Gastrocnemius medialis (tissue), 4 donors: ENCODE measurements at places on chromosomes 3 and 15. TPM values are rescaled to one million over a fixed set of nuclear protein-coding genes. Genes with fewer than 3 reads are reported as not detected.
A peak's percentile ranks its signal among the peaks of the same experiment; 100 is the strongest.

DNA sequence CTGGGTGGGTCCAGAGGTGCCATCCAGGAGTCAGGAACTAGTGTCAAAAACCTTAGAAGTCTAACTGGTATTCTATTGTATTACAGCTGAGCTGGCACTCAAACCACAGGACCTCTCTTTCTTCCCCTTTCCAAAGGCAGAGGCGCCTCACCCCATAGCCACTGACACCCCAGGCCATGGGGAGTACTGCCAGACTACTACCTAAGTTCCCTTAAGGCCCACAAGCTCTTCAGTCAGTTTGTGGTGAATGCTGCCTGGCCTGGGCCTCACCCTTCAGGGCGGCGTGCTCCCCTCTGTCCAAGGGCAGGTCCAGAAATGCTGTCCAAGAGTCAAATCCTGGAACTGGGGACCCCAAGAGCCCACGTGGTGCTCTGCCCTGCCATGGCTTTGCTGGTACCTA lies 43.0 kb upstream of the FGF7 start:
- DNase-seq, result no peak

DNA sequence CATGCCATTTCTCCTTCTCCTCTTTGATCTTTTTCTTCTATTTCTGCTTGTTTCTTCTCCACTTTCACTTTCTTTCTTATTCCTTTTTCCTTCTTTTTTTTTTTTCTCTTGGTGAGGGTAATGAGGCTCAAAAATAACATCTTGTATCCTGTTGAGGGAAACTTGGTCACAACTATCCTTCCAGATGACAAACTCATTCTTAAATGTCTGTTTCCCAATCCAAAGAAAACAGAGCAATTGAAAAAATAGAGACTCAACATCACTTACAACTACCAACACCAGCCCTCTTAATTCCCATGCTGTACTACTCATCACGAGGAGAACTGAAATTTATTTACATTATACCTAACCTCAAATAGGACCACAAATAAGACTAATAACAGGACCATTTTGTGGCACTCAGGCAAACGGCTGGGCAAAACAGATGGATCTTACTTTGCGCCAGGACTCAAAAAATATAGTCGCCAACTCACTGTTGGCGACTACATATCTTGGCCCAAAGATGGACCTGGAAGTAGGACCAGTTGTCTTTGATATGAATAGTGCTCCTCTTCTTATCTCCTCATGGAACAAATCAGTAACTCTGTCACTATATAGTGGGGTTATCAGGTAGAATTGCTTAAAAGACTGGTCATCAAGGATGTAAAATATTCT lies 343.9 kb downstream of the ZBTB20 start:
- no peak for DNase-seq

DNA sequence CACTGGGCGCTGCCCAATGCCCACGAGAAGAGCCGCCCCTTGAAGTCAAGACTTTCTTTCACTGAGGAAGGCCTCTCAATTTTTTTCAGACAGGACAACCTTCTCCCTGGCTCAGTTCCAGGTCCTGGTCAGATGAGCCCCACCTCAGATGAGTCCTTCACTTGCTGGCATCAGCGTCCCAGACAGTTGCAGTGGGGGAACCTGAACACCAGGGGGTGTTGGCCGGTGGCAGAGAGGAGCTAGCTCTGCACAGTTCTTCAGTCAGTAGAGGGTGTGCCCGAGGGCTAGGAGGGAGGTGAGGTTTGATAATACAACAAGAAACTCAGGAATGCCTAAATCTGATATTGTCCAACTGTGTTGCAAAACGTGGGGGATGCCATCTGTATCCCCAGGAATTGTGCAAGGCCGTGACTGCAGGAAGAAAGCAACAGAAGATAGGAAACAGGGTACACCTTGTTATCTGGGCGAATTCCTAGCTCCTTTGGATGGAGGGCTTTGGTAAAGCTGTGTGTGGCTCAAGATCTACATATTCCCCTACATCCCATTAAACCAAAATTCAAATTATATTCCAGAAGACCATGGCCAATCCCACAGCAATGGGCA lies 34.3 kb downstream of the CCR3 start:
- no peak for DNase-seq

DNA sequence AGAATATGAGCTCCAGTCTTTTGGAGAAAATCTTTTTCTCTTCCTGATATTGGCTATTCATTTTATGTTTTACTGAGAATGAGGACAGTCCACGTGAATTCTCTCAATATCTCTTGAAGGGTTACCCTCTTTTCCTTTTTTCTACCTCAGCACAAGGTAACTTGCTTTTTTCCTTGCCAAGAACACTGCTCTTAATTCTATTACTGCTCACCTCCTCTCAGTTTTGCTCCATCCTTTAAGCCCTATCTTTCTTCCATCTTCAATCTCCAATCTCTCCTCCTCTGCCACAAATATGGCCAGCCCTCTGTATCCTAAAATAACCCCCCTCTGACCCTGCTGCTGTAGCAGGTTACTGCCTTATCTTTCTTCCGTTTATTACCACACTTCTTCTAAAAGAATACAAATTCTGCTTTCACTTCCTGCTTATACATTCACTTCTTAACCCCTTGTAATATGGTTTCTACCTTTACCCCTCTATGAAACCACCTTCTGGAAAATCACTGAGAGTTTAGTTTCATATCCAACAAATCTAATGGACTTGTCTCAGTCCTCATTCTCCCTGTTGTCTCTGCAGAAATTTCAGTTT lies 89.0 kb downstream of the NFKBIZ start:
- DNase-seq, result no peak

DNA sequence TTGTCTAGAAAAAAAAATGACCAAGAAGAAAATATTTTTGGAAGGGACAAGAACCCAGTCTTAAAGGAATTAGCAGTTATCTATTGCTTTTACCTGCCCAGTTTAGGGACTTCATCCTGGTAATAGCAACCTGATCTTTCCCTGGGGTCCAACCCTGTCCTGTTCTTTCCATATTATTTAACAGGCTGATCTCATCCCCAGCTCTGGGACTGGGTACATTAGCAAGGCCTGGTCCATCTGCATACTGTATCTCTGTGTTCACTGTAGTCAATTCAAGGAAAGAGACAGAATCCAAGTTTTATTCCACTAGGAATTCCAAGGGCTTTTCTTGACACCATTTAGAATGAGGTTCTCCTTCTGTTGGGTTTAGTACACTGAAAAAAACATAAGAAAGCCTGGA lies 191.7 kb upstream of the GADL1 start:
- no peak for DNase-seq

DNA sequence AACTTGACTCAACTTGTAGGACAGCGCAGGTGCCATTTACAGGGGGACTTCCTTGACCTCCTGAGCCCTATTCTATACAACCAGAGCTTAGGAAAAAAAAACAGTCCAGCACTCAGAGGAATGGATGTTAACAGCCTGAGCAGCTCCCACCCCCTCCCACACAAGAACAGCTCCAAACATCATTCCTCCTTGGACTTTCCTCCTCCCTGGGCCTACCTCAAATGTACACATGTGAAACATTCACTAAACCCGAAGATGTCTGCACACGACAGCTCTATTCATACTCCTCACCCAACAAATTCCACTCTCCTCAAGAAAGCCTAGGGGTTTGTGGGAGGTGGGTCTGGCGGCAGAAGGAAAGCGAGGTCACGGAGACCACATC lies 503 bp upstream of the ATRIP start:
- no peak for DNase-seq

- DNase-seq, result peak; percentile 15
These were observed 697 bp upstream of the RAB5A start for GRCh38 chr3:19945969-19946831.

GRCh38 chr15:73483053-73483452 lies 40.1 kb downstream of the REC114 start:
- no peak for DNase-seq

- DNase-seq, result no peak
These were observed 17.8 kb upstream of the MAP4 start for GRCh38 chr3:48034000-48034516.

DNA sequence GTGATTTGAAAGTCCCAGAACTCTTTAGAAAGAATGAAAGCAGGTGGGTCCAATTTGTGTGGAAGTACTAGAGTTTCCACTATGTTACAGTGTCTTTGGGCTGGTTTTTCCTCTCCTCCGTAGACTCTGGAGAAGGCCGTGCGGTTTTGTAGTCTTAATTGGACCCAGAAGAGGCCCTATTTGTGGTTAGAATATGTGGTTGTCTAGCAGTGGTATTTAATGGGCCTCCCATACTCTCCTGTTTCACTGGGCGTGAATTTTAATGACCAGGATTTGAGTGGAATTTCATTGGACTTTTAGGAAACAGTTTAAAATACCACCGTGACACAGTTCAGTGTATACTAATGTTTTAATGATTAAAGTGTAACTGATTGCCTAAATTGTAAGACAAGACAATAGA lies 182.3 kb downstream of the BBX start:
- DNase-seq, result no peak

- DNase-seq, result no peak
These were observed 182.8 kb downstream of the TLE3 start for GRCh38 chr15:69914960-69915359.

The TCF12 gene
- total RNA-seq, result 63.0 TPM

DNA sequence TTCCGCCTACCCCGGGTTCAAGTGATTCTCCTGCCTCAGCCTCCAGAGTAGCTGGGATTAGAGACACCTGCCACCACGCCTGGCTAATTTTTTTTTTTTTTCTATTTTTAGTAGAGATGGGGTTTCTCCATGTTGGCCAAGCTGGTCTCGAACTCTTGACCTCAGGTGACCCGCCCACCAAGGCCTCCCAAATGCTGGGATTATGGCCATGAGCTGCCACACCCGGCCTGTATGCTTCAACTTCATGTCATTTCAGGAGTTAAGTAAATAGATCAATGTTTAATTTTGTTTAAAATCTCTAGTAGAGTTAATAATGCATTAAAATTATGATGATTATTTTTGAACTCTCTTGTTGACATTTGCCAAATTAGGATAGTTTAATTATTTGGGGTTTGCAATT lies 121.1 kb upstream of the ALDH1A3 start:
- no peak for DNase-seq

The ELL3 gene
- 2.8 TPM for total RNA-seq

DNA sequence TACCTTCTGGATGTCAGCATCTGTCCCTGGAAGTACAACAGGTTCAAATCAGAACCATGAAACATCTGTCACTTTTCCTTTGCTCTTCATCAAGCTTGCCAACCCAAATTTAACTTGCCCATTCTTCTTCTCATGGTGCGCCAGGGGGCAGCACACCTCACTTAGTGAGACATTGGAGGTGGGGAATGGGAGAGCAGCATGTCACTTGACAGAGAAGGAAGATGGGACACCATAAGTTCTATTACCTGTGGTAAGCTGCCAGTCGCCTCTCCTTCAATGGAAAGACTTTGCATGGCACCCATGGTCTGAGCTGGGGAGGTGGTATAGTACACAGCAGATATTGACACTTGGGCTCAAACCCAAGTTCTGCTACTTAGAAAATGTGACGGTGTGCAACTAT lies 2.9 kb downstream of the SCN5A start:
- no peak for DNase-seq

DNA sequence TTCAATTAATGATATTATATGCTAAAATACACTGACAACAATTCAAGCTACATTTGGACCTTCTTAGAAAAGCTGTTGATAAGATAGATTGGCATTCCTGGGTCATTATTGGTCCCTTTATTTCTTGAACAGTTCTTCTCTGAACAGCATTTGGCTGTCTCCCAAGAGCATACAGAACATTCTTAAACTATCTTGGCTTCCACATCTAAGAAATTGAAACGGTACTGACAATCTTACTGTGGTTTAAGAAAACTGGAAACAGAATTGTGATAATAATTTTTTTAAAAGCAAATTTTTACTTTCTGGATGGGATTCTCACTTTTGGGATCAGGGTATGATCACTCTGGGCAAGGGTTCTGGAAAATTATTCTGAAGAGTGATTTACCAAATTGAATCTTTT lies 161.7 kb upstream of the ZNF385D start:
- DNase-seq, result no peak

The TMEM40 gene
- total RNA-seq, result not detected

- DNase-seq, result no peak
These were observed 74.3 kb downstream of the MYO1E start for GRCh38 chr15:59298225-59298853.

DNA sequence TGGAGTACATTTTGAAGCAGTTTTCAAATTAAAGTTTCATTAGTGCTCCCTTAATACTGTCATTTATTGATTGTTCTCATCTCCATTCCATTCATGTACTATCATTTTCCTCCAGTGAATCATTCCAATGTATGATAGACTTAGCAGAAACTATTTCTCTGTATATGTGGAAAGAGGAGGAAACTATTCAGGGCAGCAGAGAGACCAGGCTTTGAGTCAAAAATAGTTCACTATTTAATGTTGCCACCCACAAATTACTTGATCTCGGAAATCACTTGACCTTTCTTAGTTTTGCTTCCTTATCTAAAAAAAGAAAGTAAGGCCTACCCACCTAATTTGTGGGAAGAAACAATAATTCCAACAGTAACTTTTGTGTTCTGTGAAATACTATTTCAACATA lies 610.5 kb upstream of the ZNF385D start:
- DNase-seq, result no peak

DNA sequence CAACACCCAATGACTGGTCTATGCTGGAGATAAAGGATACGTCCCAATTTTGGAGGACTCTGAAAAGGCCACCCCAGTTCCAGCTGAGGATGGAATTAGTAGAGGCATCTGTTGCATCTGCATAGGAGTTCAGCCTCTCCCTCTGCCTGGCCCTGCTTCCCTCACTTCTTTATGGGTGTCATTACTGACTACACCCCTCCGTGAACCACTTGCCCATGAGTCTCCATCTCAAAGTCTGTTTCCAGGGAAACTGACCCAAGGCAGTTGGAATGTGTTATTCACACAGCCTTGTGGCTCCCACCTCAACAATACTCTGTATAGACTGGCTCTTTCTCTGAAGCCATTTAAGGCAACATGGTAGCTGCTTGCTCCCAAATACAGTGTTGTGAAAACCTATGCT lies 21.4 kb upstream of the PCOLCE2 start:
- DNase-seq, result no peak

DNA sequence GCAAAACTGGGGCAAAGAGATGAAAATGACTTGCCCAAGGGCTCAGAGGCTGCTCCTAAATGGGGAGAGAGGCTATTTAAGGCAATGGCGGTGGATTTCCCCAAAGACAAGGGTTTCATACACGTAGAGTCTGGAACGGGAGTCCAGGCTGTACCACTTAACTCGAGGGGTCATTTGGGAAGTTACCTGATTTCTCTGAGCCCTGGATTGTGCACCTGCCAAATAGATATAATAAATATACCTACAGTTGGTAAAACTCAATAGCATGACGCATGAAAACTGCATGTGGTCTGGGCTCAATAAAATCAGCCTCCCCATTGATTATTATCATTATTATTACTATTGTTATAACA lies 1.3 kb upstream of the ITPR1 start:
- no peak for DNase-seq

The POTEB gene
- total RNA-seq, result not detected
